ENCODE measurements at places on chromosomes 5 and 9.

GRCh38 chr5:59525957-59526356, 367.6 kb downstream of the PDE4D start:
- no peak for DNase-seq

DNA sequence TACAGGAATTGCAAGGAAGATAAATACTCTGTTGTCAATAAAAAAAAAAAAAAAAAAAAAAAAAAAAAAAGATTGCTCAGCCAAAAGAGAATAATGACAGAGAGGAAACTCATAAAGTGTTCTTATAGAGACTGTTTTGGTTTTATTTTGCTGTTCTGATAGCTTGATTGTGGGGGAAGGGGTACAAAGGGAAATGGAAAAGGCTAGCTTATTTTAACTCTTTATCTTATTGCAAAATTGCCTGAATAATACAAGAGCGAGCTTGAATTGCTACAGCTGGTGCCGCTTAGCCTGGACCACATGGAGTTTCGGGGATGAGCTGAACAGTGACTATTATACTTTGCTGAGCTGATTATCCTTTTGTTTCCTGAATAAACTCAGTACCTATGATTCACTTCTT, 31.0 kb upstream of the SHISAL2B start:
- DNase-seq, result no peak

- peak; percentile 79 for DNase-seq
Observed at GRCh38 chr9:114385397-114386181, 2.2 kb downstream of the AKNA start.

GRCh38 chr5:125026867-125027731, 280.7 kb upstream of the ZNF608 start:
- no peak for DNase-seq

DNA sequence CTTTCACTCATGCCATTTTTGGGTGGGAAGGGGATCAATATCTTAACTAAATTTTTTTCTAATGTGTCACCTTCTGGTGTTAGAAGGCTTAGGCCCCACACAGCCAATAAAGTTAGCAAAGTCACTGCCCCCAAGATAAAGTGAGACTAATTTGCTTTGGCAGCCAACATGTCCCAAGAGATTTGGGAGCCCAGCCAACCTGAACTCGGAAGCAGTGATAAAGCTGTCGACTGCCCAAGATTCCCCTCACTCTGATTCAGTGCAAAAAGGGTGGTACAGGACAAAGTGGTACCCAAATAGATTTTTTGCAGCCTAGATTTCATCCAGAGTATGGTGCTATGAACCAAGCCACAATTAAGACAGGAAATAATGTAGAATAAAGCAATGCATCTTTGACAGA, 572.5 kb upstream of the ARRDC3 start:
- no peak for DNase-seq

DNA sequence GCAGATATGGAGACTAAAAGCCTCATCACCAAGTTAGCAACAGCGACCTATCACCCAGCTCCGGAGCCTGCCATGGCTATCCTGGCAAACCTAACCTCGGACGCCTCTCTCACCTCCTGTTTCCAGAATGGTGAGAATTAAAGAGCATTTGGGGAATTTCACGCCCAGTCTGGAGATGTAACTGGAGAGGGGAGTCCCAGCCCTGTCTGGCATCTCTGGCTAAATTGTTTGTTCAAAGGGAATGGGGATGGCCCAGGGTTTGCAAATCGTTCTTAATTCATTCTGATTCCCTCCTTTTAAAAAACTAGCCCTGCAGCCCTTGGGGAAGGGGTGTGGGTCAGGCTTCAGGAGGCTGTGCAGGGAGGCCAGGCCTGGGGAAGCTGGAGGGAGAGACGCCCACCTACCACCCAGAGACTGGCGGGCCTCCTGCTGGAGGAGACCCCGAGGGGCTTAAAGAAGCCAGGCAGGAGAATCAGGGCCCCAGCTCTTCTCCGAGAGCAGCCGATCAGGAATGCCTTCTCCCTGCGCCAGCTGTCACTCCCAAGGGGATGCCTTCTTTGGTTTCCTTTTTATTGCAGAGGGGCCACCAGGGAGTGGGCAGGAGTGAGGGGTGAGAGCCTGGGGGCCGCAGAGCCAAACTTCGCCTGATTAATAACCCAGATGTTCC, 964 bp upstream of the COL5A1 start:
- no peak for DNase-seq

GRCh38 chr9:135326633-135327152, 152.9 kb upstream of the PPP1R26 start:
- DNase-seq, result no peak

- no peak for DNase-seq
Observed at GRCh38 chr9:16143947-16144890, 591.4 kb downstream of the CCDC171 start.

GRCh38 chr5:17888155-17888554, 253.9 kb downstream of the TAF11L14 start:
- DNase-seq, result no peak

DNA sequence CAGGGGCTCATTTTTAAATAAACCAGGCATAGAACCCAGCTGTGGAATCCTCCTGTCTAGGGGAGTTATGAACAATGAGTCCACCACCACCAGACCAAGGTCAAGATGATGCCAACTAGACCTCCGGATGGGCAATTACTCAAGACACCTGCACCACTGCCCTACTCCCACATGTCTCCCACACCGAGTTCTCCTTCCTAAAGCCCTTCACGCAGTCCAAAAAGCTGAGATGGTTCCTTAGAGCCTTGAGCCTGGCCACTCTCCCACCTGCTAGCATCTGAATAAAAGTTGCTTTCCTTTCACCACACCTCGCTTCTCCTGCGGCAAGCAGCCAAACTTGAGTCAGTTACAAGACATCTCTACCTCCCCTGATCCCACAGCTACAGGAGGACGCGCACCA, 15.4 kb upstream of the PPP1R26 start:
- no peak for DNase-seq

GRCh38 chr9:117763314-117763713, 59.1 kb downstream of the TLR4 start:
- no peak for DNase-seq

Data from activated T-helper 9 cell treated with anti-CD3 and anti-CD28 coated beads, Interleukin-2, amount 50 U/mL, for 16 hours (primary cell).